HFFc6 (cell line): ENCODE measurements at places on chromosomes 3 and 15.
A peak's percentile ranks its signal among the peaks of the same experiment; 100 is the strongest.

DNA sequence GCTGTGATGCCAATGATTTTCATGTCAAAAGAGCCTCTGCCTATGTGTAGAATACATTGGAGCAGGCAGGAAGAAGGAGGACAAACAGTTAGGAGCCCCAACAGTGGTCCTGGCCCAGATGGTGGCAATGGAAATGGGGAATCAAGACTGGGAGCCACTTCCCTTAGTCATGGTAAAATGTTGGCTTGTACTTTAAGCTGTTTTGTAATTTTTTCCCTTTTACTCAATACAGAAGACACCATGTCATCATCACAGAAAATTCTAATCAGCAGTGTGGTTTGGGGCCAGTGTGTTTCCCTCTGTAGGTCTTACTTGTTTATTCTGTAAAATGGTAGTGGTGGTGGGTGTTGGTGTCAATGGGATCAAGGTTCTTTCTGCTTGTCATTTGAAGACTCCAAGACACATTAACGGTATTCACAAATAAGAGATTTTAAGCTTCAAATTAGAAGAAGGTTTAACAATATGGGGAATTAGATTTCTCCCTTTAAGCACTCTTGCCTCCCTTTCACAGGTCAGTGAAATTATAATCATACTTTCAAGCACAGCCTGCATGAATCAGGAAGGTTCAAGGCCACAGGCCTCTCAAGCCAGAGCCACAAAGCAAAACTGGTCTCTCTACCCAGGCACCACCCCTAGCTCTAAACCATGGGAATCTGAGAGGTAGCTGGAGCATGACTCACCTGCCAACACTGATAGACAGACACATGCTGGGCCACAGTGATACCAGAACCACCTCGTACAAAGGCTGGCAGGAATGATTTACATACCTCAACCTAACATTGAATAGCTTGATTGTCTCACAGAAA is 24.9 kb downstream of the SIAH2 start:
- H3K4me3 ChIP-seq: no peak overlapping the region
- DNase-seq: no peak
- H3K27ac ChIP-seq: peak overlapping the region; percentile 12; the same call in 1 of the 2 replicates
- peaks cover 16% of the 10 kb centered on the region for H3K4me1 ChIP-seq
- peaks cover 2% of the 10 kb centered on the region; the same call in 1 of the 2 replicates for H3K27me3 ChIP-seq

- peaks cover 30% of the 10 kb centered on the region for H3K4me1 ChIP-seq
- no peaks in the 10 kb centered on the region; the same call in 1 of the 2 replicates for H3K27me3 ChIP-seq
- H3K27ac ChIP-seq: peak overlapping the region; percentile 88
These were observed 90.6 kb upstream of the FLNB start for GRCh38 chr3:57917601-57918000.

- DNase-seq: no peak
- H3K27ac ChIP-seq: no peak overlapping the region
- H3K4me1 ChIP-seq: no peaks in the 10 kb centered on the region
- no peaks in the 10 kb centered on the region for H3K36me3 ChIP-seq
- peaks cover 12% of the 10 kb centered on the region for H3K27me3 ChIP-seq
These were observed 62.7 kb downstream of the EXOG start for GRCh38 chr3:38558864-38559263.

- H3K27me3 ChIP-seq: no peaks in the 10 kb centered on the region
- H3K4me3 ChIP-seq: no peak overlapping the region
These were observed 95.7 kb downstream of the ROBO1 start for GRCh38 chr3:79672075-79672474.

DNA sequence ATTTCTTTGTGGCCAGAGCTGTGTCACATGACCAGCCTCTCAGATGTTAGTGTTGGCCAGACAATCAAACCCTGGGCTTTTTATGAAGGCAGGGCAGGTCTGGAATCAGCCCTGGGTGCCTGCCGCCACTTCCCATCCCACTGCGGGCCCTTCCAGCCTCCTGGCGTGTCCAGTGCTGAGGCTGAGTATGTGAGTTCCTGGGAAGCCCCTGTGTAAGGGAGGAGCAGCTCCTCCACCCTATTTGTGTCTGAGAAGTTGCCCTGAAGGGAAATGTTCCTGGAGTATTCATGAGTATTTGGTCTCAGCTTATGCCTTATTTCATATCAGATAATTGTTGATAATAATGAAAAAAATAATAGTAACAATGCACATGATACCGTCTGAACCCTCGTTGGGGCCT is 190.1 kb downstream of the NSMCE3 start:
- DNase-seq: no peak
- H3K36me3 ChIP-seq: peaks cover under 1% of the 10 kb centered on the region; the same call in 1 of the 2 replicates
- H3K27me3 ChIP-seq: no peaks in the 10 kb centered on the region; the same call in none of the 2 replicates

- H3K4me3 ChIP-seq: peak overlapping the region; percentile 62
- peak; percentile 55 for DNase-seq
- peaks cover 21% of the 10 kb centered on the region for H3K4me1 ChIP-seq
These were observed 73.8 kb downstream of the TLE3 start for GRCh38 chr15:70023769-70024491.

GRCh38 chr3:125480656-125481374 is 39.2 kb downstream of the SNX4 start:
- peaks cover 17% of the 10 kb centered on the region; the same call in 1 of the 2 replicates for H3K36me3 ChIP-seq
- H3K27me3 ChIP-seq: no peaks in the 10 kb centered on the region
- H3K4me1 ChIP-seq: peaks cover 15% of the 10 kb centered on the region
- no peak overlapping the region for H3K4me3 ChIP-seq
- DNase-seq: peak; percentile 15
- H3K27ac ChIP-seq: no peak overlapping the region

- H3K27ac ChIP-seq: no peak overlapping the region
- H3K4me1 ChIP-seq: peaks cover 25% of the 10 kb centered on the region
- no peak for DNase-seq
- H3K4me3 ChIP-seq: no peak overlapping the region
- peaks cover 6% of the 10 kb centered on the region for H3K36me3 ChIP-seq
These were observed 35.4 kb upstream of the INO80 start for GRCh38 chr15:41151451-41152005.

GRCh38 chr3:126525091-126525852 is 1.3 kb downstream of the CHST13 start:
- H3K27me3 ChIP-seq: peaks cover 31% of the 10 kb centered on the region
- H3K36me3 ChIP-seq: no peaks in the 10 kb centered on the region
- DNase-seq: no peak

DNA sequence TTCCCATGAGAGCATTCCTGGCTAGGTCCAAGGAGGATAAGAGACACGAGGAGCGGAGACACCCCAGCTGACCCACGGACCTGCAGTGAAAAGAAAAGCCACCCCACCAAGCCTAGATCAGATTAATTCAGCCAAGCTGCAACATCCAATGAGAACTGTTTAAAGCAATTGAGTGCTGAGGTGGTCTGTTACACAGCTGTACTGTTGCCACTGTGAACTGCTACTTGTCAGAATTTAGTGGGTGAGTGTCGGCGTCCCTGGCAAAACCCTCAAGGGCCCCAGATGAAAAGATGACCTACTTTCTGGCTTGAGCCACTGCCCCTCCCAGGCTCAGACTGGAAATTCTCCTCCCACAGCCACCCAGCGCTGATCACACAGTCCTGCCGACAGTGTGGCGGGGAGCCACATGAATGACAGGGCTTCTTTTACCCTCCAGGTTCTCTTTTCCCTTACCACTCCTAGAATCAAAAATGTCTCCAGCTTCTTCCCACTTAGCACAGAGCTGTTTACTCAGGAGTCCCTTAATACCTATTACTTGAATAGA is 26.4 kb upstream of the KBTBD12 start:
- H3K27me3 ChIP-seq: peaks cover 21% of the 10 kb centered on the region
- no peak overlapping the region for H3K27ac ChIP-seq
- no peak overlapping the region for H3K4me3 ChIP-seq
- peaks cover 35% of the 10 kb centered on the region for H3K4me1 ChIP-seq

GRCh38 chr15:51097553-51098330 is 3.0 kb upstream of the TNFAIP8L3 start:
- no peak overlapping the region for H3K4me3 ChIP-seq
- H3K27me3 ChIP-seq: peaks cover 35% of the 10 kb centered on the region
- H3K36me3 ChIP-seq: no peaks in the 10 kb centered on the region
- H3K27ac ChIP-seq: no peak overlapping the region
